ENCODE measurements at places on chromosomes 1 and 21.

DNA sequence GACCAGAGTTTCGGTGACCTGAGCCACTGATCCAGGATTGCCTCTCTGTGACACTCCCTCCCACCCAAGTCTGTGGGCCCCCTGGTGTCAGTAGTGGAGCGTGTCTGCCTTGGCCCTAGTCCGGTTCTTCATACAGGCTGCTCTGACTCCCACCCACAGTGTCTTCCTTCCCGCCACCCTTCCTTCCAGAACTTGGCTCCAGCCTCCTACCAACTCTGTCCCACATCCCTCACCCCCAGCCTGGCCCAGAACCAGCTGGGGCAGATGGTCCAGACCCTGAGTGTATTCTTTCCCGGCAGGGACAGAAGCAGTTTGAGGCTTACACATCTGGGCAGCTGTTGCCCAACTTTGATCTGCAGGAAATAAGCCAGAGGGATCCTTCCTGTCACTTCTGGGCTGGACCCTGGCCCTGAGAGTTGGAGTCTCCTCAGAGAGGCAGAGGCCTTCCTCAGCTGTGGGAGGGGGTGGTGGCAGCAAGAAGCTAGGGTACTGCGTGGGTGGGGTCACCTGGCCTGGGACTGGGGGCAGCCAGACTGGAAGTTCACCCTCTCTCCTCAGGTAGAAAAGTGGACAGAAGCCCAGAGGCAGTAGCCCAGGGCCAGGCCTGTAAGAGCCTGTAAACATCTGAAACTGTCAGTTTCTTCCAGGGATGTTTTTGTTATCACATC is 43.1 kb upstream of the EPS8L3 start:
- DNase-seq = no peak

DNA sequence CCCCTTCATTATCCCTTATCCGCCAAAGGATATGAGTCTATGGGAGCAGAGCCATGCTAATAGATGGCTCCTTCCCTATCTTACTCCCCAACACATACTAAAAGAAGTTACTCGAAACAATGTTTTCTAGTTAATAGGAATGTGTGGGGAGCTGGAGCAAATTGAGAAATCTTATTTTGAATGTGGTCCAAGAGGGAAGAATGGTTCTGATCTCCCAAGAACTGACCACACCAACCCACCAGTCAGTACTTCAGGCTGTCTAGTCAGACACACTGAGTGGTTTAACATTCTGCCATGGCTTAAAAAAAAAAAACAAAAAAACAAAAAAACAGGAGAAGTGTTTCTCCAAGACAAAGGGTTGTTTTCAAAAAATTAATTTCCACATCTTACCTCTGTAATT is 31.5 kb upstream of the DNASE2B start:
- no peak for DNase-seq

DNA sequence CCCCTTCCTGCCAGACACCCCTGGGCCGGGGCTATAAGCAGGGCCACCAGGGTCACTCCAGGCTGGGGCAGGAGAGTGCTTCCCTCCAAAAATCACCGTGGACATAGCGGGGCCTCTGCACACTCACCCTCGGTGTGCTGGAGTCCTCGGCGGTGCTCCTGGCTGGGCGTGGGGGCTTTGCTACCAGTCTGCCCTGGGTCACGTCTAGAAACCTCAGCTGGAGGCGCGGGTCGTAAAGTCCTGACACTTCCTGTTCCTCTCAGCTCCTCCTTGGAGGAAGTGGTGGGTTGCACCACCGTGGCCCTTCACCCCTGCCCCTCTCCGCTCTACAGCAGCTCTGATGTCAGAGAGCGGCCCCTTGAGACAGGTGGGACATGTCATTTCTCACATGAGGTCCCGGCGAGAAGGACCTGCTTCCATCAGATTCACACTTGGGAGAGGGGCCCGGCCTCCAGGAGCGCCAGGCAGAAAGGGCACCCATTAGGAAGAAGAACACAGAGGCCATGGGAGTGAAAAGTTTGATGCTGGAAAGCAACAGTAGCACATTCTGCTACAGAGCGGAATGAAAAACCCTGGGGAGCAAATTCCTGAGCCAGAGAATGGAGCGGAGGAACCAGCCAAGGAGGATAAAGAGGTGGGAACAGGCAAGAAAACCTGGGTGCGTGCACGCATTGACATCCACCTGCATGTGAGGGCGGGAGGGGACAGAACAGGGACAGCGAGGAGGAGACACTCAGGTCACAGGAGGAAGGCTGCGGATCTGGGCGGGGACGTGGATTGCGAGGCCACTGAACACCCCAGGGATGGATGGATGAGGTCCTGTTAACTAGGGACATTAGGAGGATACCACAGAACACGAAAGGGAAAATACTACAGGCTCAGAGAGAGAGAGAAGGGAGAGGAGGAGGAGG is at the start of gene ITGB2:
Gene ITGB2, minus strand, starts transcription at position 206 of the 911 bp plus-strand sequence. CDS start 10,117 bp downstream, outside the sequence.
- DNase-seq = no peak

GRCh38 chr1:164731161-164731876 is 172.3 kb downstream of the PBX1 start:
- no peak for DNase-seq

- DNase-seq = no peak
Observed at GRCh38 chr1:83027511-83027910, 971.4 kb downstream of the TTLL7 start.

DNA sequence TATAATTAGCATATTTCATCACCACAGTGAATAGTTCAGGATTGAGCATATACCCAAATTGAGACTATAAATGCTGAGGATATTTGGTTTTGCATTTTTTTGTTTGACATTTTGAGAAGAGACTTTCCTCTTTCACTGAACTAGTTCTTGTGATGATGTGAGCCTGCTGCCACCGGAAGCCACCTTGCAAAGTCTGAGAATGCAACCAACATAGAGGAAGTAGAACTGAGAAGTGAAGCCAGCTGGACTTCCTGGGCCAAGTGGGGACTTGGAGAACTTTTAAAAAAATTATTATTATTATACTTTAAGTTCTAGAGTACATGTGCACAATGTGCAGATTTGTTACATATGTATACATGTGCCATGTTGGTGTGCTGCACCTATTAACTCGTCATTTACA is 102.3 kb downstream of the RPE65 start:
- DNase-seq = no peak

DNA sequence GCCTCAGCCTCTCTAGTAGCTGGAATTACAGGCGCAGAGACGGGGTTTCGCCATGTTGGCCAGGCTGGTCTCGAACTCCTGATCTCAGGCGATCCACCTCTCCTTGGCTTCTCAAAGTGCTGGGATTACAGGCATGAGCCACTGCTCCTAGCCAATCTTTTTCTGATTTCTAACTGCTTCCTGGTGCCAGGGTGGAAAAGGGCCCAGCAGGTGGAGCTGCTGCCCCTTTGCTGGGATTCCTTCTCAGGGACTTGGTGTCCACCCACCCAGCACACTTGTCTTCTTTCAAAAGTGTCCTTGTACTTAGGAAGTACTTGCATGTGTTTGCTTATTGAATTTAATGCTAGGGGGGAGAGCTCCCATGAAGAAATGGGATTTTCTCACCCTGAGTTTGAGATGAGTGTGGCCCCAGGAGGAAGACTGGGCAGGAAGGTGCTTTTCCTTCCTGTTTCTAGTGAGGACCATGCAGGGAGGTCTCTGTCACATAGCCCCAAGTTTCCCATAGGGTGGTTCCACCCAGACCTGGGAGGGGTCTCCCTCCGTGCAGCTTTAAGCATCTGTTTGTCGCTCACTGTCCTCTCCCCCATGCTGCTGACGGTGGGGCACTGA is 14.2 kb downstream of the UTP11 start:
- no peak for DNase-seq

GRCh38 chr1:94009304-94009703 is 100.1 kb upstream of the GCLM start:
- no peak for DNase-seq

GRCh38 chr1:118290571-118290970 is 105.5 kb upstream of the SPAG17 start:
- no peak for DNase-seq
